Hippocampal formation (tissue), 2 donors: ENCODE measurements at places on chromosomes 13 and 19.

- DNase-seq: no peak
Measured at GRCh38 chr13:25906191-25906661, 145.6 kb downstream of the SHISA2 start.

GRCh38 chr13:113166681-113167080, 8.2 kb downstream of the PROZ start:
- DNase-seq: no peak

DNA sequence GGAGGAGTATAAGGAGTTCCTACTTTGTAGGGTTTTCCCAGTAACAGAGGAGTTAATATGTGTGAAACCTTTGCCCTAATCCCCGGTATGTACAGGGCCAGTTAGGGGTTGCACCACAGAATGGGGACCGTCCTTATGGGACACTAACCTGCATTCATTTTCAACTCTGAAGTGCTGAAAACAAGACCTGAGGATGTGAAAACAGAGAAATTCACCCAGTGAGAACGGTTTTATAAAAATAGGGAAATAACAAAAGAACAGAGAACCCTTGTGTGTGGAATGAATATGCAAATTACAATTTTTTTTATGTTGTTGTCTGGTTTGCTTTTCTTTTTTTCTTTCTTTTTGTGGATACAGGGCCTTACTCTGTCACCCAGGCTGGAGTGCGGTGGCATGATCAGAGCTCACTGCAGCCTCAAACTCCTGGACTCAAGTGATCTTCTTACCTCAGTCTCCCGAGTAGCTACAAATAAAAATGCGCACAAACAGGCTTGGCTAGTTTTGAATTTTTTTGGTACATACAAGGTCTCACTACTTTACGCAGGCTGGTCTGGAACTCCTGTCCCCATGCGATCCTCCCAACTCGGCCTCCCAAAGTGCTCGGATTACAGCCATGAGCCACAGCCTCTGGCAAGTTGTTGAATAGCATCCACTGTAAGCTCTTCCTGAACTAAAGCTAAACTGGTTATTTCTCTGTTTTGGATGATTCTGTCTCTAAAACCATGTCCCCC, 10.6 kb downstream of the CLC start:
- DNase-seq: no peak

DNA sequence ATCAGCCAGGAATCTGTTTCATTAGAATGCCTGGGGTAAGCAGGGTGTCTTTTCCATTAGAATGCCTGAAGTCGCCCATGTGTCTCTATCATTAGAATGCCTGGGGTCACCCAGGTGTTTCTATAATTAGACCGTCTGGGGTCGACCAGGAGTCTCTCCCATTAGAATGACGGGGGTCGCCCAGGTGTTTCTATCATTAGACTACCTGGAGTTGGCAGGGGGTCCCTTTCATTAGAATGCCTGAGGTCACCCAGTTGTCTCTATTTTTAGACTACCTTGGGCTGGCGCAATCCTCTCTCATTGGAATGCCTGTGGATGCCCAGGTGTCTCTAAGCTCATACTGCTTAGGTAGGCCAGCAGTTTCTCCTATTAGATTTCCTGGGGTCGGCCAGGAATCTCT, 1447.6 kb downstream of the UQCRFS1 start:
- no peak for DNase-seq

DNA sequence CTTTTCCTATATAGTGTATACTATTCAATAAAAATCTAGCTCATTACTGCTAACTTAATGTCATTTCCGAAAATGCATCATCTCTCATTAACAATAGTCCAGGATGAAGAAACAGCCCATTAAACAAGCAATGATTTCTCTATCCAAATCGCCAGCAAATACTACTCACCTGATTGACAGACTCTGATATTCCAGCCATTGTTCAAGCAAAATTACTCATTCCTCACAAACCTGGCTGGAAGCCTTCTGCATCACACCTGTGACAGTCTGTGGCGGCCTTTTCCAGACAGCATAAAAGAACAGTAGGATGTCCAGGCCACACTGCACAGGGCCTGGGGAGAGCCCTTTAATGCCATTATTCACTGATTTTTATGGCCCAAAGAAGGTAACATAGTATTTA, 115.9 kb downstream of the ABCC4 start:
- no peak for DNase-seq

DNA sequence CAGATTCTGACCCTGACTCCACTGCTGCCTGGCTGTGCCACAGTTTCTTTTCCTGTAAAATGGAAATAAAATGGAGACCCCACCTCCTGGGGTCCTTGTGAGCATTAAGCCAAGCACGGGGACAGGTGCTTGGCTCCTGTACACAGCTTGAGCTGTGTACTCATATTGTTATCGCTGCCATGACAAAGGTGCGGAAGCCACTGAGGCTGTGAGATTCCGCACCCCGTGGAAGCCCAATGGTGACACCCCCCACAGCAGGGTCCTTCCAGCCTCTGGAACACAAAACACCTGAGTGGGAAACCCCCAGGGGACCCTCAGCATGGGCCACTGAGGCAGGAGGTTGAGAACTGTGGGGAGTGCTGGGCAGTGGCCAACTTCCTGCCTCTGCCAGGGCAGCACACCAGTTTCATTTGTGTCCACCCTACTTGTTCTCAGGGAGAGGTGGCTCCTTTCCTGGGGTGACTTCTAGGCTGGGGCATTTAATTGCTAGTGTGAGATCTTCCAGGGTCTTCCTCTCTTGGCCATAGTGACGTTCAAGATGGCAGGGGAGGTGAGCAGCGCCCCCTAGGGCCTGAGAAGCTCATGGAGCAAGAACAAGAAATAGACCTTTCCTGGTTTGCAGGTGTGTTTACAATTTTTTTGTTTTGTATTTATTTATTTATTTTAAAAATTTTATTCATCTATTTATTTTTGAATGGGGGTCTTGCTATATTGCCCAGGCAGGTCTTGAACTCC, 5.4 kb upstream of the JSRP1 start:
- DNase-seq: no peak

DNA sequence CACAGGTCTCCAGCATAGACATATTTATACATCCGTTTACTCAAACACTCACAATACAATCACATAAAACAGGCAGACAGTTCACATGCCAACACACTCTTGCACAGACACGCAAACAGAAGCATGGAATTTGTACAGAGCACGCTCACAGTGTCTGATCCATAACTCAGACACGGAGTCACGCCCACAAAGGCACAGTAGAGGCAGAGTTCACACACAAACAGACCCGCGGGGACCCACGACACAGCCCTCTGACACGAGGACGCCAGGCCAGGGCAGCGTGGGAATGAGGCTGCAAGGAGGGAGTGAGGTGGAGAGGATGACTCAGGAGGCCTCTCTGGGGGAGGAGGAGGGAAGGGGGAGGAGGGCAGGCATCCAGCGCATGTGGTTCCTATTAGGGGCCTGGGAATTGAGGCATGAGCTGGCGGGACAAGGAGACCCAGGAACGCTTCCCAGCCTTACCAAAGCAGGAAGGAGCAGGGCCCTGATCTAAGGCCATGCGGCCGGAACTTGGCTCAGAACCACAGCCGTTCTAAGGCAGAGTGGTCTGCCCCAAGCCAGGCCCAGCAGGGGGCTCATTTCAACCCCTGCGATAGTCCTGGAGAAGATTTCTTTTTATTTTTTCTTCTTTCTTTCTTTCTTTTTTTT, 9.1 kb upstream of the OLFM2 start:
- DNase-seq: peak; percentile 24

DNA sequence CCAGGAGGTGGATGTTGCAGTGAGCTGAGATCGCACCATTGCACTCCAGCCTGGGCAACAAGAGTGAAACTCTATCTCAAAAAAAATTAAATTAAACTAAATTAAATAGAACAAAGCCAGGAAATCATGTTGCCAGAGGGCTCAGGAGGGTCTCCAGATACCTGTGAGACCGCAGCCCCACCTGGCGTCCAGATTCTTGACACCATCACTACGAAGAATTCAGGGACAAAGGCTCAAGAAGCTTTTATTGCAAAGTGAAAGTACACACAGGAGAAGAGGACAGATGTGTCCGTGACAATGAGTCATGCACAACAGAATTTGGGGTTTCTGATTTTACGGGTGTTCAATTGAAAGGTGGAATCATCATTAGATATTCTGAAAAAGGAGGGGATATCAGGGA, 76.6 kb downstream of the STOML3 start:
- DNase-seq: no peak

- no peak for DNase-seq
Measured at GRCh38 chr13:39232401-39232980, 194.2 kb downstream of the NHLRC3 start.

GRCh38 chr19:41552558-41552957, 23.4 kb upstream of the CEACAM21 start:
- no peak for DNase-seq

- DNase-seq: no peak
Measured at GRCh38 chr19:5074830-5075394, 106.0 kb downstream of the KDM4B start.

- peak; percentile 51 for DNase-seq
Measured at GRCh38 chr19:9674663-9675357, at the start of gene ZNF562. ZNF562 (minus strand) TSS chr19:9675100; CDS start chr19:9660744, 14,356 bp downstream.

GRCh38 chr13:44117351-44117750, 237.6 kb downstream of the LACC1 start:
- no peak for DNase-seq

DNA sequence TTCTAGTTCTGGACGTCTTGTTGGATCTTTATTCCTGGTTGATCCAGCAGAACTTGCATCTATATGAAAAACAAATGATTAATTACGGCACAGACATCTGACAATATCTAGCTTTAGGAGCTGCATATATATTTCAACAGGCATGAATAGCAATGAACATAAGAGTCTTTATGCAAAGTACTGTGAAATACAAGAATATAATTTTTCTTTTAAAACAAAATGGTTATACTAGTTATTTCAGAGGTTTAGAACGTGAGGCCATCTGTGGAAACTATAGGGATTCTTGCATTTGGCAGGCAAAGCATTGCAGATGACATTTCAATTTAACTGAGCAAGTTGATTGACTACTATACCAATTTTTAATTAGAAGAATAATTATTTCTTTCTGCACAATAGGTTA, 40.5 kb downstream of the EFNB2 start:
- no peak for DNase-seq

DNA sequence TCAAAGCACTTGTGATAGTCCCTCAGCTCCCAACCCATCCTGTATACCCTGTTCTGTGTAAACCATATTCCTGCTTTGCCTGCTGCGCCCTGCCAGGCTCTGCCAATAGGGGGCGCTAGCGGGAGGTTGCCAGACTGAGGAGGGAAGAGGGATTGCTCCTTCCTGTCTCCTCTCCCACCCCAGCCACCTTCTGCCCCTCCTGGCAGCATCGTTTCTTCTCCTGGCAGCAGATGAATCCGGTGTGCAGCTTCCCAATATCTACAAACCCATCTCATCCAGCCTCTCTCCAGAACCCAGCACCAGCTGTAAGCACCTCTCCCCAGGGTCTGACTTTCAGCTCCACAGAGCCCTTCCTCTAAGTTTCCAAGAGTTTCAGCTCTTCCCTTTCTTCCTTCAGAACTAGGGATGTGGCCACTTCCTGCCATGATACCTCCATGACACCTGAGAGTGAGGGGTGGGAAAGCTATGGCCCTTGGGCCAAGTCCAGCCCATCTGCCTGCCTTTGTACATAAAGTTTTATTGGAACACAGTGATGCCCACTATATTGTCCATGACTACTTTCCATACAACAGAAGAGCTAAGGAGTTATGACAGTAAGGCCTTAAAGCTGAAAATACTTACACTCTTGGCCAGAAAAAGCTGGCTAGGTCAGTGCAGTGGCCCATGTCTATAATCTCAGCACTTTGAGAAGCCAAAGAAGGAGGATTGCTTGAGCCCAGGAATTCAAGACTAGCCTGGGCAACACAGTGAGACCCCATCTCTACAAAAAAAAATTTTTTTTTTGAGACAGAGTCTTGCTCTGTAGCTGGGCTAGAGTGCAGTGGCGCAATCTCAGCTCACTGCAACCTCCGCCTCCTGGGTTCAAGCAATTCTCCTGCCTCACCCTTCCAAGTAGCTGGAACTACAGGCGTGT, 34.5 kb upstream of the ATP1A3 start:
- no peak for DNase-seq

- no peak for DNase-seq
Measured at GRCh38 chr13:85544756-85545155, 254.5 kb downstream of the SLITRK6 start.

- no peak for DNase-seq
Measured at GRCh38 chr19:29610213-29610573, 4.1 kb downstream of the POP4 start.

- DNase-seq: no peak
Measured at GRCh38 chr13:74132152-74132775, 1.9 kb downstream of the KLF12 start.

- no peak for DNase-seq
Measured at GRCh38 chr19:47729468-47729798, 15.9 kb upstream of the NOP53 start.

DNA sequence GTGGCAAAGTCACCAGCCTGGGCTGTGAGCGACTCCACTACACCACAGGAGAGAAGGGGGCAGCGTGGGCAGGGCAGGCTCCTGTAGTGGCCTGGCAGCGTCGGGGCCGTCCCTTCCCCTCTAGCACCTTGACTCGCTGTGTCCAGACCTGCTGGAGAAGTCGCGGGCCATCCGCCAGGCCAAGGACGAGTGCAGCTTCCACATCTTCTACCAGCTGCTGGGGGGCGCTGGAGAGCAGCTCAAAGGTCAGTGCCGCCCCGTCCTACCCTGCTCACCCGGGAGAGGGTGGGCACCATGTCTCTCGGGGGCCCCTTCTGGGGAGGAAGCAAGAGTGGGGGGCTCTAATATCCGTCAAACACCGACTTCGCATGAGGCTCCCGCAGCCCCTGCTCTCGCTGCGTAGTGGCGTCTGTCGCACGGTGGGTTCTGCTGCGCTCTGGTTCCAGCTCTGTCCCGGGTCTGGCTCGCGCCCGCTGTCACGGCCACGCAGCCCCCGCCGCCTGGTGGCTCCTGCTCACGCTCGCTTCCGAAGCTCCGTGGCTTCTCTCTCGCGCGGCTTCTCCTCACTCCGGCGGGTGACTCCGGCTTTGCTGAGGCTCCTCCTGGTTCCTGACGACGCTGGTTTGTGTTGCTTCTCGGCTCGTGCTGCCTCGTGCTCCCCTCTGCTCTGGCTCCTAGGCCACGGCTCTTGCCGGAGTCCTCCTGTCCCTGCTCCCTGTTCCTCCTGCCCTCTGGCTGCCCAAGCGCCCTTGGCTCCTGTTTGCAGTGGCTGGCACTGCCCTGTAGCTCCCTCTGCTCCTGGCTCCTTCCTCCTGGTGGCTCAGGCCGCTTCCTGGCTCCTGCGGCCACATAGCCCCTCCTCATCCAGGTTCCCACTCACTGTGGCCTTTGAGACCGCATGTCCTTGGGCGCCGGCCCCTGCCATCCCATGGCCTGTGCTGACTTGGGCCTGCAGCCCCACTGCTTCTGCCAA, 27.2 kb downstream of the MYH14 start:
- no peak for DNase-seq

DNA sequence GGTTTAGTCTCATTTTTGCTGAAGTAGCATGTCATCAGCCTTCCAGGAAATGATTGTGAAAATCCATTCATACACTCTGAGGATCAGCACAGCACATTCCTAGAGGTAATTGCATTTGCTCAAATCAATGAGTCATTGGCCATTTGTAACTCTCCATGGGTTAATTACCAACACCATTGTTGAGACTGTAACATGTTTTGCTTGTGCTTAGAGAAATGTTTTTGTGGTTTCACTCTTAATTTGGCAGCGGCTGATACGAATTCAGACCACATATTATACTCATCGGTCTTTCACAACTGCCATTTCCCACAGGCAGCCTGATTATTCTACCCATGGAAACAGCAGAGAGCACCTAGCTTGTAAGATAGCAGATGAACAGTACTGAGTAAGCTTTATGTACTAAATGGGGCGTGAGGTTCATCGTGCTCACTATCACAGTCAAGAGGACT, 110.3 kb downstream of the NHLRC3 start:
- no peak for DNase-seq

GRCh38 chr13:99374994-99375737, 68.0 kb upstream of the GPR183 start:
- no peak for DNase-seq

- DNase-seq: no peak
Measured at GRCh38 chr19:34995551-34995950, 4.6 kb upstream of the GRAMD1A start.
